CD4-positive, alpha-beta memory T cell (primary cell): ENCODE measurements at places on chromosomes 4 and X.

DNA sequence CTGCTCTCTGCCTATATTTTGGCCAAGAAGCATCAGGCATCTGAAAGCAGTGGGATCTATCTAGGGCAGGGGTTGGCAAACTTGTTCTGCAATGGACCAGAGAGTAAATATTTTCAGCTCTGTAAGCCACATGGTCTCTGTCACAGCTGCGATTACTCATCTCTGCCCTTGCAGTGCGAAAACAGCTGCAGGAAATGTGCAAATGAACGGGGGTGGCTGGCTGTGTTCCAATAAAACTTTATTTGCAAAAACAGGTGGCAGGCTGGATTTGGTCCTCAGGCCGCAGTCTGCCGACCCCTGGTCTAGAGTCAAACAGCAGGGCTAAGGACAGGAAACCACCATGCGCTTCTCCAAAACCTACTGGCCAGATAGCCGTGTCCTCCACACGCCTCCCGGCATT lies 48.6 kb downstream of the ACOX3 start:
- no peak for DNase-seq
- no peak overlapping the region for H3K27ac ChIP-seq
- no peak overlapping the region for H3K4me3 ChIP-seq
- H3K27me3 ChIP-seq: no peaks in the 10 kb centered on the region
- peaks cover 23% of the 10 kb centered on the region for H3K36me3 ChIP-seq
- H3K4me1 ChIP-seq: no peaks in the 10 kb centered on the region

DNA sequence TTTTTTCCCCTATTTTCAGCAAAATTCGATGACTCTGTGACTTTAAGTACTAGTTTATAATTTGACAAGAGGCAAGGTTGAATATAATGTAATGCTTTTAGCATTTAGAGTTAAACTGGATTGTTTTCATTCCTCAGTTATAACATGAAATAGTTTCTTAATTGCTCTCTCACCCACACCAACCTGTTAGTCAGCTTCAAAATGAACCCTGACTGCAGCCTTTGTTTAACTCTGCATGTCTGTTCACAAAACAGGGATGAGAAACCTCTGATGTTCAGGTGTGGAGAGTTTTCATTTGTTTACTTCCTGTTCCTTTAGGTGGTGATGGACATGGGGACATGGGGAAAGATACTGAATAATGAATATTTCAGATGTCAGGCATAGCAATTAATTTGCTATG lies 49.9 kb upstream of the MND1 start:
- no peaks in the 10 kb centered on the region for H3K4me1 ChIP-seq
- H3K27ac ChIP-seq: no peak overlapping the region
- DNase-seq: no peak
- no peaks in the 10 kb centered on the region for H3K36me3 ChIP-seq

- no peaks in the 10 kb centered on the region for H3K36me3 ChIP-seq
- H3K27me3 ChIP-seq: no peaks in the 10 kb centered on the region
- no peak for DNase-seq
- H3K4me3 ChIP-seq: no peak overlapping the region
These were observed 372.6 kb upstream of the TECRL start for GRCh38 chr4:64781737-64782326.

GRCh38 chrX:33062041-33062440 lies 149.3 kb downstream of the DMD start:
- DNase-seq: no peak
- H3K36me3 ChIP-seq: no peaks in the 10 kb centered on the region
- H3K4me1 ChIP-seq: no peaks in the 10 kb centered on the region
- no peak overlapping the region for H3K4me3 ChIP-seq
- no peak overlapping the region for H3K27ac ChIP-seq

GRCh38 chr4:39083164-39083563 lies 21.1 kb downstream of the KLHL5 start:
- H3K4me1 ChIP-seq: no peaks in the 10 kb centered on the region
- H3K27me3 ChIP-seq: no peaks in the 10 kb centered on the region
- no peak overlapping the region for H3K4me3 ChIP-seq
- peaks cover 6% of the 10 kb centered on the region for H3K36me3 ChIP-seq
- no peak for DNase-seq
